Gastroesophageal sphincter (tissue), 4 donors: ENCODE measurements at places on chromosomes 11 and 22. TPM values are rescaled to one million over a fixed set of nuclear protein-coding genes. Genes with fewer than 3 reads are reported as not detected.
A peak's percentile ranks its signal among the peaks of the same experiment; 100 is the strongest.

DNA sequence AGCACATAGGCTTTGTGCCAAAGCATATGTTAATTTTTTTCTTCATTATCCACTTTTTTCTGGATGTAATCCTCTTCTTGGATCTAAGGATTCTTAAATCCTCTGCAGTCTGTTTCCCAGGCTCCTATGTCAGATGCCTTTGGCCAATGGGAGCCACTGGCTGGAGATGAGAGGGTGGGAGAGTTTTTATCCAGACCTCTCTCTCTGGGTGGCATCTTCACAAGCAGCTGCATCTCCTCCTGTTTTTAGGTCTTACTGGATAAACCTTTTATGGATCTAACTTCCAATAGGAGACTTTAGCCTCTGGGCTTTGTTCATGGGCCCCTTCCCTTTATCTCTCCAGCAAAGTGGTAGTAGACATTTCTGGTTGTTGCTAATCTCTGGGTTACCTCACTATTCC, 22.4 kb upstream of the MPPED2 start:
- no peak for ATAC-seq

GRCh38 chr11:116694815-116695590, 77.8 kb downstream of the BUD13 start:
- no peak for ATAC-seq

PHETA2 gene
- 19.1 TPM for total RNA-seq

GRCh38 chr22:40606306-40606705, 30.2 kb downstream of the MRTFA start:
- no peak for ATAC-seq

FAM227A gene
- 0.89 TPM for total RNA-seq

GRCh38 chr11:87456499-87456898, 418.8 kb downstream of the TMEM135 start:
- ATAC-seq: no peak

DNA sequence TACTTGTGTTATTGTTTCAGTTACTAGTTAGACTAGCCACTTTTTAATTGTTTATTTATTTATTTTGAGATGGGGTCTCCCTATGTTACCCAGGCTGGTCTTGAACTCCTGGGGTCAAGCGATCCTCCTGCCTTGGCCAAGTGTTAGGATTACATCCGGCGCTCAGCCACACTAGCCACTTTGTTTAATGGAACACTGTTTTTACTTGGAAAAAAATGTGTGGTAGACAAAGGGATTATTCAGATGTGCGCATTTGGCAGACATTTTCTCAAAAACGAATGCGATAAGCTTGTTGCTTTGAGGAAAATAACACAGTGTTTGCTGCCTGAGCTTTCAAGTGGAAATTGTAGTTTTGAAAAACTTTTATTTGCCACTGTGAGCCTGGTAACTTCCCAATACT, 51.0 kb downstream of the CTNND1 start:
- ATAC-seq: no peak

DNA sequence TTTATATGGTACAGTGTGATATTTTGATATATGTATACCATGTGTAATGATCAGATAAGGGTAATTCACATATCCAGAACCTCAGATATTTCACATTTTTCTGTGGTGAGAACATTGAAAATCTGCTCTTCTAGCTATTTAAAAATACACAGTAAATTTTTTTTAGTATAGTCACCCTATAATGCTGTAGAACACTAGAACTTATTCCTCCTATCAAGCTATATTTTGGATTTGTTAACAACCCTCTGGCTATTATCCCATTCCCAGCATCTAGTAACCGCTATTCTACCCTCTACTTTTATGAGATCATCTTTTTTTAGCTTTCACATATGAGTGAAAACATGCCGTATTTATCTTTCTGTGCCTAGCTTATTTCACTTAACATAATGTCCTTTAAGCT, 65.5 kb upstream of the SYT9 start:
- no peak for ATAC-seq

GRCh38 chr11:46238078-46238966, 39.1 kb upstream of the CREB3L1 start:
- ATAC-seq: peak; percentile 67

- no peak for ATAC-seq
Measured at GRCh38 chr22:40050258-40050657, 55.5 kb downstream of the FAM83F start.
